ENCODE measurements at places on chromosomes 3 and 15. TPM values are rescaled to one million over a fixed set of nuclear protein-coding genes. Genes with fewer than 3 reads are reported as not detected.

Gene KIF7
- 0.79 TPM for total RNA-seq

Gene PTPN23
- 22.0 TPM for total RNA-seq

Gene RASL12
- total RNA-seq: 0.74 TPM

DNA sequence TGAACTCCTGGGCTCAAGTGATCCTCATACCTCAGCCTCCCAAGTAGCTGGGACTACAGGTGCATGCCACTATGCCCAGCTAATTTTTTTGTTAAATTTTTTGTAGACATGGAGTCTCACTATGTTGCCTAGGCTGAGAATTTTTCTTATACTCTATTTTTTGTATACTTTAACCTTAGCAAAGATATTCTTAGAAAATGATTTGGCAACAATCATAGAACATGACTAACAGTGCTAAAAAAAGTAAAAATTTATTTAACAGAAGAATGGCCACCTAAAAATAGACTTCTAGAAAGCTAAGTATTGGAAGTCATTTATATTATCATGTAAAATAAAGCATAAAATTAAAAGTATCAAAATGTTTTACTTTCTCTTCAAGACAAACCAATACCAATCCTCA is 322.3 kb downstream of the PLCL2 start:
- no peak for DNase-seq

- DNase-seq: no peak
Measured at GRCh38 chr3:190774633-190775032, 87.9 kb downstream of the GMNC start.

- no peak for DNase-seq
Measured at GRCh38 chr3:12049675-12050074, 45.5 kb downstream of the SYN2 start.

GRCh38 chr3:157384031-157384430 is 52.6 kb upstream of the PTX3 start:
- no peak for DNase-seq

- peak; percentile 88 for DNase-seq
Measured at GRCh38 chr3:48739955-48740823, 23.2 kb upstream of the IP6K2 start.

GRCh38 chr3:147713234-147714133 is 304.3 kb downstream of the ZIC1 start:
- no peak for DNase-seq

- DNase-seq: no peak
Measured at GRCh38 chr3:193590088-193590856, 2.7 kb upstream of the OPA1 start.

DNA sequence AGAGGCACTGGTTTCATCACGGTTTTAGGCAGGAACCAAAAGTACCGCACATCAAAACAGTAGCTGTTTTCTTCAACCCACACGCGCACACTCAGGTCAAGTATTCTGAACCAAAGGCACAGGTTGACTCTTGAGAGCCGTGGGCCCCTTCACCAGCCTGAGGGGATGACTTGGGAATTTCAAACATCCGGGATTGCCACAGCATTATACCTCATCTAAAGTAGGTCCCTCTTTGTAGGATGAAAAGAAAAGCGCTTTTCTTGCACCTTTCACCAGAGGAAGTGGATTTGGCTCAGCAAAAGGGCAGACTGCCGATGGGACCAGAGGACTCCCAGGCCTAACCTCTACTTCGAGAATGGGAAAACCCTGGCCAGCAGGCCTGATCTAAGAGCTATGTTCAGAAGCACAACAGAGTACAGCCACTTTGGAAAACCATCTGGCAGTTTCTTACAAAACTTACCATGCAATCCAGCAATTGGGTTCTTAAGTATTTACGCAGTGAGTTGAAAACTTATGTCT is 88.2 kb upstream of the PROK2 start:
- DNase-seq: no peak

DNA sequence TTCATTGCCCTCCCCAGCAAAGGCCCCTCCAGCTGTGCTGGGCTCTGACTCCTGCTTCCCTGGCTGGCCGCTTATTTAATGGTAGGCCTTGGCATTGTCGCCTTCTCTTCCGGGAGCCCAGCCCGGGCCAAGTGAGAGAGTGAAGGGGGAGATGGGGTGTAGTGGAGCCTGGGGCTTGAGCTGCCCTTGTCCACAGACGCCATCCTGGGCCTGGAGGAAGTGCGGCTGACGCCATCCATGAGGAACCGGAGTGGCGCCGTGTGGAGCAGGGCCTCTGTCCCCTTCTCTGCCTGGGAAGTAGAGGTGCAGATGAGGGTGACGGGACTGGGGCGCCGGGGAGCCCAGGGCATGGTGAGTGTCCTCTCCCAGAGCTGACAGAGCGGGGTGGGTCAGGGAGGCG is 3.3 kb downstream of the LMAN1L start:
- no peak for DNase-seq

- DNase-seq: no peak
Measured at GRCh38 chr15:56984681-56985481, 66.4 kb downstream of the TCF12 start.

- DNase-seq: no peak
Measured at GRCh38 chr15:78836333-78836732, 25.1 kb upstream of the ADAMTS7 start.

DNA sequence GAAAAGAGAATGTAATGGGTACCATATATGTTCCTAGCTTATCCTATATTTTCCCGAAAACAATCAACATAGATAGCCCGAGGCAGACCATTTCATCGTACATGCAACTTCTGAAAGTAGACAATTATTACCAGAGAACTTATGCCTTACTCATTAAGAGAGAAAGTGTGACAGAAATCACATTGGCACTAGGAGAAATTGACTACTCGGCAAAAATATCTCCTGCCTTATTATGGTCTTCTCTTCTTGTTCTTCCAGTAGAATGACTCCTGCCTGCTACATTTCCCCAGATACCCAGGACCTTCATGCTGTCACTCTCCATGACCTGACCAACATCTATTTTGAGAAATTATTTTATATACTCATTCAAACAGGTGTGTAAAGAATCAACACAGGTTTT is 1015.7 kb downstream of the TUSC7 start:
- DNase-seq: no peak

GRCh38 chr3:14614189-14614588 is 37.4 kb upstream of the CCDC174 start:
- no peak for DNase-seq

DNA sequence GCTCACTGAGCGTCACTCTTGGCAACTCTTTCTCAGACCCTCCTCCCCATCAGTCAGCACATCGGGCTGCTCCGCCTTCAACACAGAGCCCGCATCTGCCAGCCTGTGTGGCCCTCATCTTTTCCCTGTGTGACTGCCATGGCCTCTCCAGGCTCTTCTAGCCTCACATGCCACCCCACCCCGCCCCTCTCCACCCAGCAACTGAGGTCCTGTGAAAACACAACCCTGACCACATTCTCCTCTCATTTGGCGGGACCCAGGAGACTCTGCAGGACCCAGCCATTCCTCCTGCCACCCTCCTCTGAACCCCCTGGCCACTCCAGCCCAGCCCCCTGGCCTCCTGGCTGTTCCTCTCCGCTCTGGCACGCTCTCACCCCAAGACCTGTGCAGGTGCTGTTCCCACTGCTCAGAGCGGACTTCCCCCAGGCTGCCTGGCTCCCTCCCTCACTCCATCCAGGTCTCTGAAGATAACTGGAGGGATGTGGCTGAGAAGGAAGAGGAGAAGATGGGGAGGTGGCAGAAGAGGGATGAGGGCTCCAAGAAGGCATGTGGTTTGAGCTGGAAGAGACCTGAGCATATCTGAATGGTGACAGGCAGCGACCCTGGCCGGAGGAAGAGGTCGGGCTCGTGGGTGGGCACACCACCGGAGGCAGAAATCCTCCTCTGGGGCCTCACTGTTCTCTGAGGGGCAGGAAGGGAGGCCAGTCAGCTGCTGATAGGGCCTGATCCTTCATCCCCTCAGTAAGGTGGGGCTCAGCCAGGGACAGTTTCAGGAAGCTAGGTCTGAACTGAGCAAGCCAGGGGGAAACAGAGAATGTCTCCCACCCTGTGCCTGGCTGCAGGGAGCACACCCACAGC is 111.2 kb upstream of the RPL32 start:
- no peak for DNase-seq

DNA sequence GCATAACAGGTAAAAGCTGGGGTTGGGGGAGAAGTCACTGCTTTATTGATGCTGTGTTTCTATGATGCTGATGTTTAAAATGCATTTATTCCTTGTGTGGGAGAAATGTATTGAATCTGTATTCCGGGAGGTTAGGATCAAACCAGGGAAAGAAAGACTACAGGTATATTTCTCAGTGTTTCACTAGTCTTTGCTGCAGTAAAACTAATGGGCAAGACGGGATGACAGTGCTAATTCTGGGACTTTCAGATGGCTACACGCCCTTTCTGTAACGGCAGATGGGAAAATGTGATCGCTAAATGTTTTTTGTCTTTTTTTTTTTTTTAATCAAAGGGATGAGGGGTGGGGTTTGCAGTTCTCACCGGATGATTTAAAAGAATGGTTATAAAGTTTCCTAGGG is 393 bp downstream of the CNTN6 start:
- no peak for DNase-seq

- DNase-seq: peak; percentile 72
Measured at GRCh38 chr3:44584646-44585501, at the start of gene ZNF660. TSS of gene ZNF660 (plus strand) at chr3:44584964. CDS start at chr3:44594194, 9,230 bp downstream.

Data from pancreas (tissue), 10 donors.